ENCODE measurements at places on chromosomes 16 and 17.

GRCh38 chr16:75457485-75458021 lies 6.9 kb downstream of the TMEM170A start:
- DNase-seq = no peak

DNA sequence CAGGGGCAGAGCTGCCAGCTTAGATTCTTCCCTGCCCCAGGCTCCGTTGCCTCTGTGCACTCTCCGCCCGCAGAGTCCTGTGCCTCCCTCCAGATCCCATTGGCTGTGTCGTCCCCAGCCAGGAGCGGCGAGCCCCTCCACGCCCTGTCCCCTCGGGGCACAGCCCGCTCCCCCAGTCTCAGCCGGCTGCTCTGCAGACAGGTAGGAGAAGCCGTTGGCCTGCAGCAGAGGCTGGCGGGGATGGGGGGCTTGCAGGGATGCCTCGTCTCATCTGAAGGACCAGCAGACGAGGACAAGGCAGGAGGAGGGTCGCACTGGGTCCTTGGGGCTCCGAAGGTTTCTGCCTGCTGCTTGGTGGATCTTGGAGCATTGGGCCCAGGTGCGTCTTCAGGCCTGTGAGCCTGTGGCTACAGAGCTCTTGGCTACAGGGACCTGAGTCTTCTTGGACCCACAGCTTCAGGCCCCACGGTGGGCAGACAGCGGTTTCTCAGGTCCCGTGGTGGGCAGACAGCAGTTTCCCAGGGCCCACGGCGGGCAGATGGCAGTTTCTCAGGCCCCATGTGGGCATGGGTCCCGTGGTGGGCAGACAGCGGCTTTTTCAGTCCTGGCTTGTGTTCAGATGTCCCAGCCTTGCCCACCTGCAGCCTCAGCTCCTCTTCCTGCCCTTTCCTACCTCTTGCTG lies 6.0 kb downstream of the TPSG1 start:
- no peak for DNase-seq

DNA sequence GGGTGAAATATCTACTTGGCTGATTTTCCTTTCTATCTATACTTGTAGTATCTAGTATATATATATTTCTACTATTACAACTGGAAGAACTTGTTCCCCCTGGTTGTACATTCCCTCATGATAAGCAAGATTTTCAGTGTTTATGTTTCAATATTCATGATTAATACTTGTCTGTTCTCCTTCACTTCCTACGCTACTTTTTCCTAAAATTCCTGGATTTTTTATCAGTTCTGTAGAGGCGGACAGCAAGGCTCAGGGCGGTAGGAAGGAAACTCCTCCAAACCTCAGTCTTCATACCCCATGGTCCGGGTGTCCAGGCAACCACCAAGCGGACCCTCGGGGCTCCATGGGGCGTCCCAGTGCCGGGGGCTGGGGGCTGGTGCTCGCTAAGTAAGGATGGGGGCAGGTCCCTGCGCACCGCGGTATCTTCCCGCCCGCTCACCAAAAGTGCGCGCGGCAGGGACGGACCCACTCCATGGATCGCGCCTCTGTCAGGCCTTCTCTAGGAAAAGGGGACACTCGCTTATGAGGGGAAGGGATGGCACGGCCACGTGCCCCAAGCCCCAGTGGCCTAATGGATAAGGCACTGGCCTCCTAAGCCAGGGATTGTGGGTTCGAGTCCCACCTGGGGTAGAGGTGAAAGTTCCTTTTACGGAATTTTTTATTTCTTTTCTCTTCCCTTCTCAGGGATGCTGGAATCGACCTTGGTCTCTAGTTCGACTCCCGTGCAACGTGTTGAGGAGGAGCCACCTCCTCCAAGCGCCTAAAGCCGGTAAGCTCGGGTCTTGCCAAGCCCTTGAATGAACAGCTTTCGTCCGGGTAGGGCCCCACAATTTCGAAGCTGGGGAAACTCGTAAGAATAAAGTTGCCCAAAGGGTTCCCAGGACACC lies 13.2 kb downstream of the ATP5PD start:
- peak; percentile 65 for DNase-seq

GRCh38 chr16:59356144-59356543 lies 622.0 kb upstream of the GOT2 start:
- no peak for DNase-seq

DNA sequence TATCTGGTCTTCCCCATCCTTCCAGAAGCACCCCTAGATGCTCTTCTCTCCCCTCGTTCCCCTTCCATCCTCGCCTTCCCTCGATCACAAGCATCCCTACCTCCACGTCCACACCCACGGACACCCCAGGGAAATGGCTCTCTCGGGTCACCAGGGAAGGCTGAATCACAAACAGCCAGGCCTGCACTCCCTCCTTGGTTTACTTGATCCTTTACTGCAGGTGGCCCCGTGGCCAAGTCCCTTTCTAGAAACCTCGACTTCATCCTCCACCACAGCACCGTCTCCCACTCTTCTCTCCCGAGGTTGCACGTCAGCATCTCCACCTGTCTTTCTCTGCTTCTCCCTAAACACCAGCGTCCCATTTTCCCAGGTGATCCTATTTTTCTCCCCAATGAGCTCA lies 6.5 kb upstream of the RBFOX3 start:
- no peak for DNase-seq

- no peak for DNase-seq
Observed at GRCh38 chr16:85571813-85572619, 41.1 kb upstream of the GSE1 start.

Measured in naive thymus-derived CD8-positive, alpha-beta T cell (primary cell).